ENCODE measurements at places on chromosomes 4 and X.

DNA sequence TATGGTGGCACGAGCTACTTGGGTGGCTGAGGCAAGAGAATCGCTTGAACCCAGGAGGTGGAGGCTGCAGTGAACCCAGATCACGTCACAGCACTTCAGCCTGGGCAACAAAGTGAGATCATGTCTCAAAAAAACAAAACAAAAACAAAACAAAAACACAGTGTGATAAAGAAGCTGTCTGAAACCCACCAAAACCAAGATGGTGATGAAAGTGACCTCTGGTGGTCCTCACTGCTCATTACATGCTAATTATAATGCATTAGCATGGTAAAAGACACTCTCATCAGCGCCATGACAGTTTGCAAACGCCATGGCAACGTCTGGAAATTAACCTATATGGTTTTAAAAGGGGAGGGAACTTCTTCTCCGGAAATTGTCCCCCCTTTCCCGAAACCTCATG, 29.4 kb upstream of the OPHN1 start:
- peak; percentile 43 for DNase-seq

DNA sequence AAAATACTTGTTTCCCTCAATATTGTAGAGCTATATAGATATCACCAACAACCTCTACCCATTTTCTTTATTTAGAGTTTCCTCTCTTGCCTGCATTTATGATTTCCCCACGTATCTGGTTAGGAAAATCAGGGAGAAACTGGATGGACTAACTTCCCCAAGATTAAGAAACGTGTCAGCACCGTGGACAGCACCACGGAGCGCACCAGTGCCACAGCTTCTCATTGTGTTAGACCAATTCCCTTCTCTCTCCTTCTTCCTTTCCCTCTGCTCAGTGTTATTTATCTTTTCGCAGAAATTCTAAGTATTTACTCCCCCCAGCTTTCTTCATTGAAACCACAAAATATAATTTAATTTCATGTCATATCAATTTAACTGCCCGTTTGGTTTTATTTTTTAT, 568.6 kb upstream of the BOD1L1 start:
- no peak for DNase-seq

GRCh38 chr4:153571006-153571545, 104.9 kb downstream of the TMEM131L start:
- DNase-seq: no peak

GRCh38 chrX:21840193-21840545, 752 bp downstream of the MBTPS2 start:
- DNase-seq: peak; percentile 13

DNA sequence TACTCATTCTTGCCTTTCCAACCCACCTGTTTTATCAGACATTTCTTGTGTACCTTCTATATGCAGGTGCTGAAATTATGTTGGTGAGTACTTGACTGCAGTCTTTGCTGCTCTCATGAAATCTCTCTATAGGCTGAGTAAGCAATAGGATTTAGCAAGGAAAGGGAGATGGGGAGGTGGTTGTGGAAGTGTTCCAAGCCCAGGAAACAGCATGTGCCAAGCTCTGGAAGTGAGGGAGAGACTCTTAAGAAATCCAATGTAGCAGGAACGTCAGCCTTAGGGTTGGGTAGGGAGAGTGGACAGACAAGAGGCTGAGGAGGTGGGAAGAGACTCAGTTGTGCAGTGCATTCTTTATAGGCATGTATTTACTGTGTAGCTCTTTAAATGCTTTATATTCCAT, 5.6 kb downstream of the SEPTIN11 start:
- no peak for DNase-seq

- DNase-seq: no peak
Observed at GRCh38 chrX:18997916-18998315, 14.0 kb upstream of the PHKA2 start.

- peak; percentile 39 for DNase-seq
Observed at GRCh38 chrX:48909703-48910294, 1.6 kb downstream of the SLC35A2 start.

DNA sequence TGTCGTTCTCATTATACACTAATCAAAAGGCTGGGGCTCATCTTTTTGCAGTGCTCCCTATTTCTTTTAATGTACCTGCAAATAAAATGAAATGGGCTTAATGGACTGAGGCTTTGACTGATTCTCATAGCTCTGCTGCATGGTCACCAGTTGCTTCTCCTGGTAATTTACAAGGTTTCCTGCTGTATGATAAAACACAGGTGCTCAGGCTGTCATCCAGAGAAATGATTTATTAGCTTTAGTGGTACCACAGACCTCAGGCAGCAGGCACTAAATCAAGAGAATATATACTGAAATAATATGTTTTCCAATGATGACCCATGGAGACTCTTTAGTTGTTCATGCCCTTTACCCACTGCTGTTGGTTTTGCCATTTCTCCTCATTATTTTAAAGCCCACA, 137.7 kb downstream of the C4orf33 start:
- DNase-seq: no peak

- no peak for DNase-seq
Observed at GRCh38 chr4:128225148-128225547, 62.5 kb downstream of the PGRMC2 start.

DNA sequence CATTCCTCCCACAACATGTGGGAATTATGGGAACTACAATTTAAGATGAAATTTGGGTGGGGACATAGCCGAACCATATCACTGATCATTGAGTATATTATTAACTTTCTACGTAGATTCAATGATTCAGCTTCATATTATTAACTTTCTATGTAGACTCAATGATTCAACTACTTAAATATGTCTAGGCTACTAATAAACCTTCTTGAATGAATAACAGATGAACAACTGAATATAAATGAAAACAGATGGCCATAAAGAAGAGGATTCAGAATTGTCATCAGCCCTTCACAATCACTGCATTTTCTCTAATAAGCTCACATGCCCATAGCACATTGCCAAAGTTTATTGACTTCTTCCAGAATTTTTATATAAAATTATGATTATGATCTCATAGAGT, 57.0 kb downstream of the CEP44 start:
- DNase-seq: no peak

GRCh38 chr4:39770969-39771724, 73.2 kb downstream of the UBE2K start:
- DNase-seq: no peak

GRCh38 chr4:168560184-168561180, 63.6 kb downstream of the PALLD start:
- no peak for DNase-seq

Measured in CD4-positive, alpha-beta T cell treated with Interleukin-17A for 1 hour (primary cell).